Activated naive CD8-positive, alpha-beta T cell treated with anti-CD3 and anti-CD28 coated beads, Interleukin-2, amount 50 U/mL, for 16 hours (primary cell): ENCODE measurements at places on chromosomes 12 and 14.

- no peak for DNase-seq
Measured at GRCh38 chr14:96038558-96038919, 623 bp upstream of the C14orf132 start.

GRCh38 chr14:29749327-29749726 is 178.3 kb downstream of the PRKD1 start:
- no peak for DNase-seq

DNA sequence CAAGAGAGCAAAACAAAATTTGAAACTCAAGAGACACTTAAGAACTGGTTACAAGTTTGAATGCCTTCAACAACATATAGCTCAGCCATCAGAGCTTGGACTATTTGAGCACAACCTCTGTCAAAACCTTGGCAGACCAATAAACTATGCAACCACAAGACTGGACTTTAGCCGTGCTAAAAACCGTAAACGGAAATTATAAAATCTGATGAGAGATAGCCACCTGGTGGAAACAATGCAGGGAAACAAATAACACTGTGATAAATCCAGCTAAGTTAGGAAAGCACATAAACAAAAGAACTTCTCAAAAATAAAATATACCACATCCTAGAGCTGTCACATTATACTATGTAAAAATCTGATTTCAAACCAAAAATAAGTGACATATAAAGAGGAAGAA is 1074.2 kb upstream of the NOVA1 start:
- no peak for DNase-seq

DNA sequence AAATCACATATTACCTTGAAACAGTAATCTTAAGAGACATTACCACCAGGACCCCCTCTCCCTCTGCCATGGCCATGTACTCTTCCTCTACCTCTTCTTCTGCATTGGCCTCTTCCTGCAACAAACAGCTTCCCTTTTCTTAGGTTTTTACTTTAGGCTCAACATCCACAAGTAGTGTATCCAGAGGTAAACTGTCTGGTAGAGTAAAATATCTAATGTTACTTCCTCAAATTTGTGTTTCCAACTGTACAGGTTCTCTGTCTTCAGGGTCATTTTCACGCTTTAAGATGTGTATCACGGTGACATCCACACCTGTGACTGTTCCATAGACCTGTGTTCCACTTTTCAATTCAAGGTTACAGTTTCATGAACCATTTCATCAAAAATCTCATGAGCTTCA is 13.4 kb downstream of the CDK17 start:
- DNase-seq, result no peak

DNA sequence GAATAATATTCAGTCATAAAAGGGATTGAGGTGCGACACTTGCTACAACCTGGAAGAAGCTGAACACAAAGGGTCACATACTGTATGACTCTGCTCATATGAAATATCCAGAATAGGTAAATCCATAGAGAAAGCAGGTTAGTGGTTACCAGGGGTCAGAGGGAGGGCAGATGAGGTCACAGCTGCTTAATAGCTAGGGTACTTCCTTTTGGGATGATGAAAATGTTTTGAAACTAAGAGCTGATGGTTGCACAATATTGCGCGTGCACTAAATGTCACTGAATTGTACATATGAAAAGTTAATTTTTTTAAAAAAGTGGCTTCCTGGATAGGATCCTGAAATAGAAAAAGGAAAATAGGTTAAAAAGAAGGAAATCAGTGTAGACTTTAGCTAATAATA is 23.8 kb downstream of the NEUROD4 start:
- DNase-seq, result no peak

GRCh38 chr12:55729819-55730818 is 1.3 kb upstream of the CD63 start:
- no peak for DNase-seq

- DNase-seq, result no peak
Measured at GRCh38 chr12:124518051-124518932, 49.1 kb downstream of the NCOR2 start.

DNA sequence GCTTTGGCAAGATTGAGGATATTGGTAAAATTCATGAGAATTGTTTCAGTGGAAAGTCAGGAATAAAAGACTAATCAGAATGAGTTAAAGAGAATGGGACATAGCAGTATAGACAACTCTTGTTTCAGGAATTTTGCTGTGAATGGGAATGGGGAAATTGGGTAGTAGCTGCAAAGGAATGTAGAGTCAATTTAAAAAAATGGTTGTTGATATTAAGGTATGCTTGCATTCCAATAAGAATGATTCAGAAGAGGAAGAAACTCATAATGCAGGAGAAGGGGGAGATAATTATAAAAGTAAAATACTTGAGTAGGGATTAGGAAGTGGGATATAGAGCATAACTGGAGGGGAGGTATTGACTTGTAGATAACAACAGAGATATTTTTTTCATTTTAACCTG is 40.7 kb downstream of the MNAT1 start:
- DNase-seq, result no peak

DNA sequence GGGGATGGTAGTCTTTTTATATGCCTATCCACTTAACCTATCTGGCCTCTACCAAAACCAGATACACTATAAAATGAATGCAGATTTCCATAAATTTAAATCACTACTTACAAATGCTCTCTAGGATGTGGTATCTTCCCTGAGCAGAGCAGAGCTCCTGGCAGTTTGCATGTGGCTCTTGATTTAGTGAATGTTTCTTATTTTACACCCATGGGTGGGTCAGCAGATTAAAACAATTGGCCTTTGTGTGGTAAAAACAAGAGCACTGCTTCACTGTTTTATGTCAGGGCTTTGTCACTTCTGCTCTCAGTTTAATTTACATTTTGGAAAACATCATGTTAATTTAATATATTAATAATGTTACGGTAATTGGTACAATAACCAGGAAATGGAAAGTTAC is 5.5 kb downstream of the TAS2R19 start:
- no peak for DNase-seq

DNA sequence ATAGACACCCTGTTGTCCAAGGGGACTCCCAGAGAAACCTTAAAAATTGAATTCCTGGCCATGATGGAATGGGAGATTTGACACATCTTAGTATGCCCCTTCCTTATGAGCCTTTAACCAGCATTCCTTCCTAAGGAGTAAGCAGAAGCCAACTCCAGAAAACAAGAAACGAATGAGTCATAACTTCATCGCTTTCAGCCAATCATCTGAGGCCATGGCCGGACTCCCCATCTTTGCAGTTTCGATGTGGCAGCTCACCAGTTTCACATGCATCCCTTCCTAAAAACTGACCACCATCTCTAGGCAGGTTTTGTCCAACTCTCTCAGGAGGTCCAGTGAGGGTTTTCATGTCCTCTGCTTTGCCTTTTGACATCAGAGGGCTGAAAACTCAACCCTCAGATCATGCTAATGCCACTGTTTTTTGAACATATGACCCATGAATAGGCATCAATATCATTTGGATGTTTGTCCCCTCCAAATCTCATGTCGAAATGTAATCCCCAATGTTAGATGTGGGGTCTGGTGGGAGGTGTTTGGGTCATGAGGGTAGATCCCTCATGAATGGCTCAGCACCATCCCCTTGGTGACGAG is 19.9 kb downstream of the DAAM1 start:
- no peak for DNase-seq

- DNase-seq, result no peak
Measured at GRCh38 chr12:106632797-106633450, 50.1 kb downstream of the RFX4 start.

GRCh38 chr12:3795066-3795465 is 42.2 kb upstream of the CRACR2A start:
- DNase-seq, result no peak

GRCh38 chr12:99099786-99100185 is 454.7 kb downstream of the APAF1 start:
- DNase-seq, result no peak

- DNase-seq, result no peak
Measured at GRCh38 chr12:24418157-24418556, 468.7 kb upstream of the SOX5 start.

DNA sequence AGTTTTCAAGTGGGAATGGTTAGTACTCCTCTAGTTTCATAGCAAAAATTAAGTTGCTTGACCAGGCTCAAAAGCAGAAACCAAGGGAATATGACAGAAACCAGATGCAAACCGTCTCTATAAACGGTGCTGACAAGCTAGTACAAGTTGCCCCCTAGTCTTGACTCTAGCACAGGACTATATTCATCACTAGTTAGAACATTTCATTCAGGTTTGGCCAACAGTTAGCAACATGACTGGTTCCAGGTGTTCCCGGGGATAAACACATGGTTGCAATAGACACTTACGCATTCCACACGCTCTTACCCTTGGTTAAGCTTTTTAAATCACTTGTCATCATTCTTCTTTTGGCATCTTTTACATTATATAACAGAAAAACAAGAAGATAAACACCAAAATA is 103.6 kb downstream of the SCFD1 start:
- DNase-seq, result no peak

GRCh38 chr12:68636268-68636667 is 25.6 kb downstream of the RAP1B start:
- no peak for DNase-seq

DNA sequence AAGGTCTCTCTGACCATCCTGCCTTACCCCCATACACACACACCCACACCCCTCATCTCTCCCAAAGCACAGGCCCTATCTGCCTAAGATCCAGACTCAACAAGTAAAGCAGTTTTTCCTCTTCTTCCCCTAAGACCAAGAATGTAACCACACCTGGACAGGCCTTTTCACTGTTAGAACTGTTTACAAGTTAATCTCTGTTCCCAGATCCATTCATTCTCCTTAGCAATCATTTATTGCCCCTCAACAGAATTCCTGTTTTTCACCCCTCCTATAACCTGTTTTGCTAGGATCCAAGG is 1.9 kb upstream of the CIROP start:
- DNase-seq, result no peak

DNA sequence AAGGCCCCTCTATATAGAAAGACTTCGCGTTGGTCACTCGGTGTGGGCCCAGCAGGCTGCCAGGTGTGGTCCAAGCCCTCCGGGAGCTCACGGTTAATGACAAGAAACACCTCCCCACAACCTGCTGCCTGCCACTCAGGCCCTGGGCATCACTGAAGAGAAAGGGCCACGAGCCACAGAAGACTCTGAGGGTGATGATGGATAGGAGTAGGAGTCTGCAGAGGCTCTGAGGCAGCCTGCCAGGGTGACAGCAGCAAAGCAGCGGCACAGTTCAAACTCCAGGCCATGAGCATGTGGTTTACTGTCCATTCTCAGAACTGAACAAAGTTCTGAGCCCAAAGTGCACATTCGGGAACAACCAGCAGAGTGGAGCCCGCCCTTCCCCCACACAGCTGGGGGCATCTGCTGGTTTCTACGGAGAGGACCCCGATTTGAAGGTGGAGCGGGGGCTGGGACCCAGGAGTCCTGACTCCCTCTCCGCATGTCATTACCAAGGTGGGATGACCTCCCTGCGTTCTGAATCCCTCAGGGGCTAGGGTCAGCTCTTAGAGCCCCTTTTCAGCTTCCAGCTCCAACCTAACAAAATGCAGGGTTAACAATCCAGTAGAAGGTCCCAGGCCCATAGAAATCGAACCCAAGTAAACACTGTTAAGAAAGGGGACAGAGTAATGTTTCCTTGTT is 65.8 kb downstream of the VWF start:
- DNase-seq, result no peak

- DNase-seq, result no peak
Measured at GRCh38 chr12:74286254-74286653, 251.4 kb upstream of the ATXN7L3B start.

GRCh38 chr12:91109148-91109564 is 2.1 kb downstream of the LUM start:
- DNase-seq, result no peak

DNA sequence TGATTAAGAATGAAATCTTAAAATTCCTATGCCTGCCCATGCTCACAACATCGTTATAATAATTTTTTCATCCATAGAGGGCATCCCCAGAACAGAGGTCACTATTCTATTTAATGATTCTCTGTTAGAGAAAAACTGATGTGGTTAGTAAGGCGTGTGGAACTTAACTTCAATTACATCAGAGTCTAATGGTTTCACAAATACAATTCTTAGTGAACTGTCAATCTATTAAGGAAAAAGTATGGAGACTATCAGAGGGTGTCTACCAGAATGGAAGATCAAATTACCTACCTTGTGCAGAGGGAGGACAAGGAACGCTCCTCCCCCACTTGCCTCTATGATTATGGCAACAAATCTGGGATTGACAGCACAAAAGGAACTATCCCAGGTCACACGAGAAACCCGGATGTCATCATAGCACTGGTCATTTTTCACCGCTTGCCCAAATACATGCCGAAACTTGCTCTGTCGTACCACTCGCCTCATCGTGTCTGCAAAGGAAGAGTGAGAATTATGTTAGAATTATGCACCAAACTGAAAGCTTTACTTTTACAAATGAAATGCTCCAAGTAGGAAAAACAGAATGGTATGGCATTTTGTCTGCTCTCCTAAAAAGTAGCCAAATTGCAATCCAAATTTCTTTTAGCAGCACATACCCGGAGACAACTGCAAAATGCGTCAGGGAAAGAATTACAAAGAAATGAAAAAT is 30.3 kb downstream of the CORO1C start:
- no peak for DNase-seq

- DNase-seq, result no peak
Measured at GRCh38 chr12:1094714-1095113, 103.7 kb downstream of the ERC1 start.

GRCh38 chr12:43271659-43272058 is 280.3 kb downstream of the ADAMTS20 start:
- no peak for DNase-seq

DNA sequence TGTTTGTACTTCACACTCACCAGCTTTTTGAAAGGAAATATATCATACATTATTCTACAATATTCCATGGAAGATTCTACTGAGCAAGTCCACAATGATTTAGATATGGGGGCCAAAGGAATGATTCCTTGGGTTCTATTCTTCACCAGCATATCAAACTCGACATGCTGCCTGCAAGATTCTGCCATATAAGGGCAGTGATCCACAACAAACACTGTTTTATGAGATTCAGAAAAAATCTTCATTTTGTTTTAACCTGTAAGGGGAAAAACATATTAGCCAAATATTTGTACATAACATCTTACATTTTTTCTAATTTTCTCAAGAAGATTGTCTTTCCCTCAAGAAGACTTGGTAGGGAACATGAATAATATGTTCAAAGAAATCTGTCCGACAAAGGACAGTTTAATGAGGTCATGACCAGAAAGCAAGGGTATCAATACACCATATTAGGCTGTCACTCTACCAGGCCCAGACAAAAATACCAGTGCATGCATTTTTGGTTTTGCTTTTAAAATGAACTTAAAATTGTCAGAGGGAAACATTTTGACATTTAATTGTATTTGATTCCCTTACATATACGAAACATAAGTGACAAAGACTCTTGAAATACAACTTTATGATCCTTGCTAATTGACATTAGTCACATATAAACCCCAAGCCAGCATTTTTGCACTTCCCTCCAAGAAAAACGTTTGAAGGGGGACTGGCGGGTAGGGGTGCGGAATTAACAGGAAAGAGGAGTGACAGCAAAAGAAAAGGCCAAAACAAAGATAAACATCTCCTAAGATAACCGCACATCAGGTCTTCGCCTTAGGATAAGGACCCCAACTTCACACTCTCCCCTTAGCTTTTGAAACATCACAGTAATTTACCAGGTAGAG is 980 bp downstream of the INTS13 start:
- DNase-seq, result no peak

- DNase-seq, result no peak
Measured at GRCh38 chr12:20144341-20144740, 224.0 kb upstream of the PDE3A start.
